ENCODE measurements at places on chromosomes 2 and 18.

GRCh38 chr18:8515142-8515865, 93.9 kb upstream of the RAB12 start:
- no peak for DNase-seq

GRCh38 chr2:22326250-22326649, 1058.7 kb upstream of the KLHL29 start:
- no peak for DNase-seq

GRCh38 chr2:62254424-62255266, 58.7 kb downstream of the B3GNT2 start:
- no peak for DNase-seq

GRCh38 chr2:176819306-176819705, 393.3 kb upstream of the HNRNPA3 start:
- no peak for DNase-seq

GRCh38 chr18:37420315-37420880, 145.2 kb downstream of the CELF4 start:
- DNase-seq, result no peak

DNA sequence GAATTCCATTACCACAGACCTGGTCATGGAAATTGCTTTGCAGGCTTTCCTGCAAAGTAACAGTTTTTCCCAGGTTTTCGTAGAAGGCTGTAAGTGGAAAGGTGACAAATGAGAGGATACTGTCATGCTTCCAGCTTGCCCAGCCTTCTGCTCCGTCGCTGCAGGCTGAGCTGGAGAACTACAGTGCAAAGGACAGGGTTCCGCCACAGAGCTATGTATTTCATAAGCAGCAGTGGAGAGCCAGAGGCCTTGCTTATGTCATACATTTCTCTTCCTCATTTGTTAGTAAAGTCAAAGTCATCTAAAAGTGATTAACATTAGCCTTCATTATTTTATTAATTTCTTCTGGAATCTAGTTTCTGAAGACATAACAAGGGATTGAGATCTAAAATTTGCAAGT, 72.9 kb upstream of the RBM44 start:
- peak; percentile 43 for DNase-seq

DNA sequence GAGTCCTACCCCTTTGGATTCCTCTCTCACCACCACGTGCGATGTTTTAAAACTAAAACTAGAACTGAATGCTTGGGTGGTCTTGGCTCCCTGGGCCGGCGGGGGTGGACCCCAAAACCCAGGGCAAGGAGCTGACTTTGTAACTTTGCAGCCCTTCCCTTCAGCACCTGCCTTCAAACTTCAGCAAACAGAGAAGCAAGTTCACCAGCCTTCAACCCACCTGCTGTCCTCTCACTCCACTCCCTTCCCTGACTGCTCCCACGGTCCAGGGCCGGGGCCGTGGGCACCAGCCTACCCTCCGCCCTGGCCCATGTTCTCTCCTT, 54.5 kb downstream of the COL6A3 start:
- no peak for DNase-seq

GRCh38 chr2:240143801-240144648, 3.6 kb upstream of the OTOS start:
- DNase-seq, result peak; percentile 67

GRCh38 chr2:5913711-5914395, 221.7 kb downstream of the SOX11 start:
- no peak for DNase-seq

- no peak for DNase-seq
Measured at GRCh38 chr2:163625632-163626031, 110.2 kb downstream of the FIGN start.

GRCh38 chr2:227802882-227803281, 10.8 kb upstream of the CCL20 start:
- no peak for DNase-seq

DNA sequence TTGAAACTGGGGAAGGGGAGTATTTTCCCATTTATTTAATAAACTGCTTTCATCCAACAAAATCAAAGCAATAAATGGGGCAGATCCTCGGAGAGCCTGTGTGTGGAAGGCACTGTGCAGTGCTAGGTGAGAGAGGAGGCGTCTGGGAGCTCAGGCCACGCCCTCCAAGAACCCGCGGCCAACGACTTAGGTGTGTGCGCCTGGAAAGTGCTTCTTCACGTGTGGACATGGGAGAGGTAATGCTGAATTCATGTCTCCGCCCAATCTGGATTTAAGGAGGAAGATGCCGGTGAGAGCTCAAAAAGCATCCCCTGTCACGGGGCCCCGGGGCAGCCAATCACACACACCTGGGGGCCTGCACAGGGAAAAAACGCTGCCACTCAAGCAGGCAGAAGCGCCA, 77.4 kb downstream of the HDAC4 start:
- DNase-seq, result no peak

- no peak for DNase-seq
Measured at GRCh38 chr2:128716299-128716721, 397.6 kb upstream of the HS6ST1 start.

- no peak for DNase-seq
Measured at GRCh38 chr2:3341336-3341735, 36.3 kb downstream of the EIPR1 start.
